ENCODE measurements at places on chromosomes 11 and 22.

- DNase-seq: no peak
Measured at GRCh38 chr11:1736447-1736992, 13.9 kb downstream of the IFITM10 start.

GRCh38 chr11:64624883-64625481 is 34.0 kb downstream of the SLC22A12 start:
- DNase-seq: no peak

DNA sequence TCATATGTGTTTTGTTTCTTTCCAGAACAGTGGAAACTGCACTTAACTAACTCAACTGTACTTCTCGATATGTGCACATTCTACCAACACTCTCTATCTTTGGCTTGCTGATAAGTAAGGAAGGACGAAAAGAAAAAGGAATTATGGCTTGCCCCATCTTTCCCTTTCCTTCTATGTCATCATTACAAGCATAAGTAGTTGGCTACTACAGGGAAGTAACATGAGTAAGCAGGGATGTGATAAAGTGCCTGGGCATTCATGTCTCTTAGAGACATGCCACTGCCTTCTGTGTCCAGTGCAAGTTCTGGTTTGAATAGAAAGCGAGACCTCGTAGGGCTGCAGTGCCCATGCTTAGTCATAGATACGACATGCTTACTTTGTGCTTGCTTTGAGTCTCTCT is 342.5 kb downstream of the ETS1 start:
- DNase-seq: no peak

DNA sequence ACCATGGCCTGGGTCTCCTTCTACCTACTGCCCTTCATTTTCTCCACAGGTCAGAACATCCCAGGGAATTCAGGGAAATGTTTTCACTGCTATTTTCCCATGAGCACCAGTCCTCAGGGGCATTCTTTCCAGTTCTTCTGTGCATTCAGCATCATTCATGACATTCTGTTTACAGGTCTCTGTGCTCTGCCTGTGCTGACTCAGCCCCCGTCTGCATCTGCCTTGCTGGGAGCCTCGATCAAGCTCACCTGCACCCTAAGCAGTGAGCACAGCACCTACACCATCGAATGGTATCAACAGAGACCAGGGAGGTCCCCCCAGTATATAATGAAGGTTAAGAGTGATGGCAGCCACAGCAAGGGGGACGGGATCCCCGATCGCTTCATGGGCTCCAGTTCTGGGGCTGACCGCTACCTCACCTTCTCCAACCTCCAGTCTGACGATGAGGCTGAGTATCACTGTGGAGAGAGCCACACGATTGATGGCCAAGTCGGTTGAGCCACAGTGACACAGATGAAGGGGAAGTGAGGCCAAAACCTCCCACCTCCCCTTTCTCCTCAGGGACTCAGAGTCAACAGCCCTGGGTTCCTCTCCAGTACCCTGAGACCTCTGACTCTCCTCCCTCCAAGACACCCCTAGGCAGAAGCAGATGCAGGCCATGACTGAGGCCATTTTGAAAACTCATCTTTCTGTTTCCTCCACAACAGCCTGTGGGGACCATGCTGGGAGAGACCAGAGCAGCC is 15.9 kb upstream of the IGLL5 start:
- no peak for DNase-seq

- DNase-seq: no peak
Measured at GRCh38 chr11:111718436-111718835, 47.8 kb downstream of the PPP2R1B start.

DNA sequence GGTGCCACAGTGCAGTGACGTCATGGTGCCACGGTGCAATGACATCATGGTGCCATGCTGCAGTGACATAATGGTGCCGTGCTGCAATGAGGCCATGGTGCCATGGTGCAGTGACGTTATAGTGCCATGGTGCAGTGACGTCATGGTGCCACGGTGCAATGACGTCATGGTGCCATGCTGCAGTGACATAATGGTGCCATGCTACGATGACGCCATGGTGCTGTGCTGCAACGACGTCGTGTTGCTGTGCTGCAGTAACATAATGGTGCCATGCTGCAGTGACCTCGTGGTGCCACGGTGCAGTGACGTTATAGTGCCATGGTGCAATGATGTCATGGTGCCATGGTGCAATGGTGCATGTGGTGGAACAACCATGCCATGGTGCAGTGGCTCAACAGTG is 45.3 kb downstream of the DHCR7 start:
- no peak for DNase-seq

GRCh38 chr11:727859-728748 is 19.2 kb upstream of the TALDO1 start:
- peak; percentile 87 for DNase-seq

GRCh38 chr11:134062265-134063123 is 6.4 kb upstream of the JAM3 start:
- DNase-seq: no peak

DNA sequence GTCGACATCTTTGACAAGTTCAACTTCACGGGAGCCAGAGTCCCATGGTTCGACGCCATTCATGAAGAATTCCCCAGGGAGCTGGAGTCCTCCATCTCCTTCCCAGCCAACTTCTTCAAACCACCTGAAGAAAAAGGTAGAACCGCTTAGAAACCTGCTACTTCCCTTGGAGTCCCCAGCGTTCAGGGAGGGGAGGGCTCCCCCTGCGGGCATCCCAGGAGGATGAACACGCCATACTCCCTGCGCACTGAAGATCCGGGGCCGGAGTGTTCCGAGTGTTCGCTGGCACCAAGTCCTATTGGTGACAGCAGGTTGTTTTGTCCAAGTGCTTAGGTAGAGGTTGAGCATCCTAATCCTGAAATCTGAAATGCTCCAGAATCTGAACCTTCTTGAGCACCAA is 51.7 kb upstream of the PRODH start:
- DNase-seq: no peak

- no peak for DNase-seq
Measured at GRCh38 chr11:11135820-11136476, 217.1 kb downstream of the CSNK2A3 start.

- DNase-seq: no peak
Measured at GRCh38 chr22:17411213-17411612, 42.0 kb downstream of the CECR2 start.

DNA sequence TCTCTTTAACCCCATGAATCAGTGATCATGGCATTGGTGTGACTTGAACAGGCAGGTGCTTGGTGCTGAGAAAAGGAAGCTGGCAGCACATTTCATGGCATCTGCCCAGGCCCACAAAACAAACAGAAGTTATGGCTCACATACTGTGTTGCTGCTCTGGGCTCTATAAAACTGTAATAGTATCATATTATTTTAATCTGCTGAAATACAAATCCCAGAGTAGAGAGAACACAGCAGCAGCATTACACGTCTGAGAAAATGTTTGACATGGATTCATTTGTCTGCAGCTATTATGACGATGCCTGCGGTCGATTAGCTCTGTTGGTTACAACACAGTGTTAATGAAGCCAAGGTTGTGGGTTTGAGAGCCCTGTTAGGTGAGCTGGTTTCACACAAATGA is 80.8 kb downstream of the ALX4 start:
- no peak for DNase-seq

- DNase-seq: no peak
Measured at GRCh38 chr22:33537059-33537458, 383.2 kb downstream of the LARGE1 start.

GRCh38 chr22:33853200-33854097 is 66.8 kb downstream of the LARGE1 start:
- peak; percentile 76 for DNase-seq

DNA sequence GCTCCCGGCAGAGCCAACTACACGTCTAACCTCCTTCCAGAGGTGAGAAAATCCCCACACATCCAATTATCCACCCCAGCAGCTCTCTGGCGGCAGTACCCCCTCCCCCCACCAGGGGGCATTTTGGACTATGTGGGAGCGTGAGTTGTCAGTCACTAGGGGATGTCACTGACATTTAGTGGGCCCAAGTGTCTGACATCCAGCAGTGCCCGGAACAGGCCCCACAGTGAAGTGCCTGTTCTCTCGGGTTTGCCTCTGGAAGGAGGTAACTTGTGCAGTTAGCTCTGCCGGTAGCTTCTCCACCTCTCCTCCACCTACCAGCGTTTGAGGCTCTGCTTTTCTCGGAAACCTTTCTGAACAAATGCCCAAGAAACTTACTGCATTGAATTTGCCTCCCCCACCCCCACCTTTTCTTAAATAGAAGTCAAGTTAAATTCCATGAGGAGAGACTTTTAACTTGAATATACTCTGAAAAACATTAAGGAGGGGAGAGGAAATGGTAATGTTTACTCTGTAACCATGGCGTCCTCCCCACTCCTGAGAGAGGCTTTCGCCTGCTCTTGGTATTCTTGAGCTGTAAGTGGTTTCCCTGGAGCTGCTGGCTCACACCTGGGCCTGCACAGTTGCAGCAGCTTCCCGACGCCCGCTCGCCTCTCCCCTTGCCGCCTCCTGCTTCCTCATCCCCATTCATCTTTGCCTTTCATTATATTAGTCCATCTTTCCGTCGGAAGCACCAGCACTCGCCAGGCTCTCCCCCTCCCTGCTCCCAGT is 112.8 kb downstream of the WNT7B start:
- DNase-seq: peak; percentile 75

GRCh38 chr11:776263-776560 is 1.1 kb downstream of the GATD1 start:
- no peak for DNase-seq

Data from left cardiac atrium (tissue), 4 donors.